Left lung (tissue), 14 donors: ENCODE measurements at places on chromosomes 1 and 21. TPM values are rescaled to one million over a fixed set of nuclear protein-coding genes. Genes with fewer than 3 reads are reported as not detected.

DNA sequence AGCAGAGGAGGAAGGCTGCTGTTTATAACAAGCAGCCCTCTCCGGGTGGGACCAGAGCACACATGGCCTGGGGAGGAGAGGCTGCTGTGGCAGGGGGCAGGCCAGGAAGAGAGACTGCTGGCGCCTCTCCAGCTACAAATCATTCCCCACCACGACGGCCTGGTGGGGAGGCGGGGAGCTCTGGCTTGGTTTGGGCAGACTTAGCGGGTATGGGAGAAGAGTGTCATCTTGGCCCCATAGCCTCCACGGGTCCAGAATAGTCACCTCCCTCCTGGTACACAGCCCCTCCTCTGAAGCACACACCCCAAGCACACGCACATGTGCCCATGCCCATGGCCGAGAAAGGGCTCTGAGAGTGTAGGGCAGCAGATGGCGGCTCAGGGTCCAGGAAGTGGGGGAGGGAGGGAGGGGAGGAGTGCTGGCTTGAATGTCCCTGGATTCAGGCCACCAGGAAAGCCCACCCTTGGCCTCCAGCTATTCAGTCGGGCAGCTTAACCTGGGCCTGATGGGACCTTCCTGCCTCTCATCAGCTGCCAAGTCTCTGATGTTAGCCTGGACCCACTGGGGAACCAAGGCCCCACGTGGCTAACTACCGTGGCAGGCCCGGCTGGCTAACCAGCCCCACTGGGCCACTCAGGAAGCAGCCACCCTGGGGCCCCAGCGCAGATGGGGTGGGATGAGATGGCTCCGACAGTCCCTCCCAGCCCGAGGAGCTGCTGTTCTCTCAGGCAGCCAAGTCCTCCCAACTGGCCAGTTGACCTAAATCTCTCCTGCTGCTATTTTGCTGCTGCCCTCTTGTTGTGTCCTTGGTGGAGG lies 10.9 kb downstream of the LRP8 start:
- H3K4me3 ChIP-seq, result no peak overlapping the region
- no peaks in the 10 kb centered on the region for H3K4me1 ChIP-seq
- no peak overlapping the region for H3K27ac ChIP-seq
- DNase-seq, result no peak

DNA sequence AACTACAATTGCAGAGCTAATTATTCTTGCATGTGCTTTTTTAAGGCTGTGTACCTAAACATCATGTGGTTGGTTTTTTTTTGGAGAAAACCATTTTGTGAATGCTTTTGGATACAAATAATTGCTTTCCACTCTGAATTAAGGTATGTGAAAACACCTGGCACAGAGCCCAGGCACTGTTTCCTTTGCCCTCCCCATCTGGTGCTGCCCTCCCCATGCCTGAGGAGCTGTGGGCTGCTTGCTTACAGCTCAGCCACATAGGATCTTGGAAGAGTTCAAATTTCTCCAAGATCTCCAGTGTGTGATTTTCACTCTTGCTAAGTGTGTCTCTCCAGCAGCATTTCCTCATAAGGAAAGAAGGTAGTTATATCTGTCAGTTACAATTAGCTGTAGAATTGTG lies 27.8 kb downstream of the DNM3 start:
- no peak for DNase-seq
- no peak overlapping the region for H3K27ac ChIP-seq
- H3K36me3 ChIP-seq, result no peaks in the 10 kb centered on the region
- no peak overlapping the region for H3K4me3 ChIP-seq
- no peaks in the 10 kb centered on the region for H3K4me1 ChIP-seq
- no peaks in the 10 kb centered on the region for H3K27me3 ChIP-seq

The DNAJB4 gene
- polyA plus RNA-seq, result 46.9 TPM

- H3K27ac ChIP-seq, result no peak overlapping the region
- H3K4me3 ChIP-seq, result no peak overlapping the region
- no peaks in the 10 kb centered on the region for H3K36me3 ChIP-seq
Observed at GRCh38 chr1:145972580-145972979, 8.1 kb downstream of the POLR3GL start.

The INSRR gene
- polyA plus RNA-seq, result 0.05 TPM

GRCh38 chr21:16262091-16262490 lies 532.3 kb downstream of the USP25 start:
- no peaks in the 10 kb centered on the region for H3K27me3 ChIP-seq
- no peak for DNase-seq
- no peak overlapping the region for H3K27ac ChIP-seq
- H3K4me3 ChIP-seq, result no peak overlapping the region
- no peaks in the 10 kb centered on the region for H3K36me3 ChIP-seq
